ENCODE measurements at places on chromosomes 6 and 20.

DNA sequence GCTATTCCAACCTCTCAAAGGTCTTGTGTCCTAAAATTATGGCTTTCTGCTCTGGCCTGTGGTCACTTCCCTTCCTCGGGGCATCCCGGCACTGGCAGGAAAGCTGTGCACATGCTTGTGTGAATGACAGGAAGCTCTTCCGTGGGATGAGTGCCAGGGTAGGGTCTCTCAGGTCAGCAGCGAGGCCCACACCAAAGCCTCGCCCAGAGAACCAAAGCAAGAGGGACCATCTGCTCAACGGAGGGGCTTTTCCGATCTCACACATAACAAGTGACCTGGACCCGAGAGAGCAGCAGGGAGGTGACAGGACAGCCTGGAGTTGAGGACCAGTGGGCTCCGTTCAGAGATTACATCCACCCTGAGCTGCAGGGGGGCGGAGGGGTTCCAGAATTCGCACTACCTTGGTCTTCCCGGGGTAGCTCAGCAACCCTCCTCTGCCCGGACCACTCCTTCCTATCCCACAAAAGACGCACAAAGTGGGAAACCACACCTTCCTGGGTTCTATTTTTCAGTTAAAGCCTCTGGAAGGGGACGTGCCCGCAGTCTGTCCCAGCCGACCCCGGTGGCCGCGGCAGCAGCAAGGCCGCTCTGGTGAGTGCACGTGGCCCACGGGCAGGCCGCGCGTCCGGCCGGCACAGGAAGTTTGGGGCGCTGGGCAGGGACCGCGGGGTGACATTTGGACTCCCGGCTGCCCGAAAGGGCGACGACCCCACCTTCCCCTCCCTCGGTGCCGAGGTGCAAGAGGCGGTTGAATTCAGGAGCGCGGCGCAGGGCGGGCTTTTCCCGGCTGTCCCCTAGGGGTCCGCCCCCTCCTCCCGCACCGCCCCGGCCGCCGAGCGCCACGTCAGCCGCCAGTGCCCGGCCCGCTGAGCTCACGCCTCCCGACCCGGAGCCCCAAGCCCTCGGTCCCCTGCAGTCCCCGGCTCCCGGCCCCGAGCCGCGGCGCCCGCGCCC, 988 bp downstream of the TXNDC5 start:
- DNase-seq: peak; percentile 18

DNA sequence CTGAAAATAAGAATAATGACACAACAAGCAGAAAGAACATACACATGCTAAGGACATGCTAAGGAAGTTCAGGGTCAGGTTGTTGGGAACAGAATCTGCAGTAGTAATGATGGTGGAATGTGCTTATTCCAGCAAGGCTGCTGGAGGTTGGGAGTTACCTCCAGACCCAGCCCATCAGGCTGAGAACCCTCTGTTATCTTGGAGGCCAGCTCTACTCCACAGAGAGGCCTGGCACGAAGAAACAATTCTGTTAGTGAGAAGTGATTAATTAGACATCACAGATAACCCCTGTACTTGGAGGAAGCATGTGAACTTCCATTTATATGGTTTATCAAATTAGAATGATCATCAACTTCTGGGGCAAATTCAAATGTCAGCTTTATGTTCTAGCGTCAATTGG, 22.1 kb upstream of the ARHGAP18 start:
- DNase-seq: no peak

- no peak for DNase-seq
These were observed 100.7 kb upstream of the CD93 start for GRCh38 chr20:23186808-23187207.

GRCh38 chr6:21586740-21587178, 6.8 kb upstream of the SOX4 start:
- no peak for DNase-seq

GRCh38 chr6:157376706-157377230, 4.2 kb upstream of the ZDHHC14 start:
- no peak for DNase-seq

- DNase-seq: no peak
These were observed 25.5 kb downstream of the MRAP2 start for GRCh38 chr6:84059082-84059481.

DNA sequence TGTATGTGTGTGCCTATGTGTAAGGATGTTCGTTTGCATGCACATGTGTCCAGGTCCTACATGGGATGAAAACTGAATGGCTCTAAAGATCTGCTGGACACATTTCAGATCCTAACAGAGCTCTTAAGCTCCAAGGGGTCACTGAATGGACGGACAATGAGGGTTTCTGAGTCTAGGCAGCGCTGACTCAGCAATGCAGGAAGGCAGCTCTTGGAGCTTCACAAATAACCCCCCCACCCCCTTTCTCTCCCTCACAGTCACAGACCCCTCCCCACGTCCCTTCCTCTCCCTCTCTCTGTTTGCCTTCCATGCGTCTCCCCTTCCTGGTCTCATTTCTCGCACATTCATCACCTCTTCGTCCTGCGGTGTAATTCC, 369.8 kb downstream of the PREX1 start:
- DNase-seq: no peak

DNA sequence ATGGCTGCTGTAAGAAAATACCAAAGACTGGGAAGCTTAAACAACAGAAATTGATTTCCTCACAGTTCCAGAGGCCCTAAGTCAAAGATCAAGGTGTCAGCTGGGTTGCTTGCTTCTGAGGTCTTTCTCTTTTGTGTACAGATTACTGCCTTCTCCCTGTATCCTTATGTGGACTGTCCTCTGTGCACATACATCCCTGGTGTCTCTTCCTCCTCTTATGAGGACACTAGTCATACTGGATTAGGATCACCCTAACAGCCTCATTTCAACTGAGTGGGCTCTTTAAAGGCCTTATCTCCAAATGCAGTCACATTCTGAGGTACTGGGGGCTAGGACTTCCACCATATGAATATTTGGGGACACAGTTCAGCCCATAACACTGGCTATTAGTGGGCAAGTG, 130.0 kb upstream of the DTNBP1 start:
- no peak for DNase-seq

DNA sequence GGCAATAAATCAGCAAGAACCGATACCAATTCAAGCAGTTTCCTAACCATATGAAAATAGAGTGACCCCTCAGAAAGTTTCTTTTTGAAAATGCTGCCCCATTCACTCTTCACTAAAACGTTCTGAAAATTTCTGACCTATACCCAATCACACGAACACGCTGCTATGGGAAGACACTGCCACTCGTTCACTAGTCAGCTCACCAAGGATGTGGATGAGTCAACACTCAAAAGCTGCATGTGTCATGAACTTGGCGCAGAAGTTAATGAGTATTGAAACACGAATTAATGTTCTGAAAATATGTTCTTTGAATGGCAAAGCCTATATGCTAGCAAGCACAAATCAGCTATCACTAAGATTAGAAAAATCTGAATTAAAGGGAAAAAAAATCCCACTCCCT, 84.2 kb downstream of the PREP start:
- DNase-seq: no peak

DNA sequence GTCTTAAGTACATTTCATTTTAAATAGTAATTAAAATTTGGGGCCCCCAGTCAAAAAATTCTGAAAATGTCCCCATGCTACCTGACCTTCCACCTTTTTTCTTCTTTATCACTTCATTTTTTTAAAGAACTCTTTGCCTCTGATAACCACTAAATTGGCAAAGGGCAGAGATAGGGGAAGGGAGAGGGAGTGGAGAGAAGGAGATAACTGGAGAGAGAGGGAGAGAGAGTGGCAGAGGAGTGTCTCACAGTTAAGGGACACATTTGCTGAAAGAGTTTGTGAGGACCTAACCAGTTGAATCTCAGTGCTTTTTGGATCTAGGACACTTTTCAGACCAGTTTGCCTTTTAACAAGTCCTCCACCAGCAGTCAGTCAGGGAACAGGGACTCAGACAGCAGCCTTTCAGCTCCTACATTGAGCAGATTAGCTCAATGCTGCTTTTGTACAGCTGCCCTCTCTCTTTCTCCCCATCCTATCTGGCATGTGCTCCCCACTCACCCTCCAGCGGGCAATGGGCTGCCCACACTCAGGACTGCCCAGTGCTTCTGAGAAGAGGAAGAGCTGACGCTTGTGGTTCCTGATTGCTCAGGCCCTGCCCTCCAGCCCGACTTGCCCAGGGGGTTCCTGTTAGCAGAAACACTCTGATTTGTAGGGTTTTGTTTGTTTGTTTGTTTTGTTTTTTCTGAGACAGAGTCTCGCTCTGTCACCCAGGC, 14.4 kb downstream of the ARMC2 start:
- DNase-seq: no peak

DNA sequence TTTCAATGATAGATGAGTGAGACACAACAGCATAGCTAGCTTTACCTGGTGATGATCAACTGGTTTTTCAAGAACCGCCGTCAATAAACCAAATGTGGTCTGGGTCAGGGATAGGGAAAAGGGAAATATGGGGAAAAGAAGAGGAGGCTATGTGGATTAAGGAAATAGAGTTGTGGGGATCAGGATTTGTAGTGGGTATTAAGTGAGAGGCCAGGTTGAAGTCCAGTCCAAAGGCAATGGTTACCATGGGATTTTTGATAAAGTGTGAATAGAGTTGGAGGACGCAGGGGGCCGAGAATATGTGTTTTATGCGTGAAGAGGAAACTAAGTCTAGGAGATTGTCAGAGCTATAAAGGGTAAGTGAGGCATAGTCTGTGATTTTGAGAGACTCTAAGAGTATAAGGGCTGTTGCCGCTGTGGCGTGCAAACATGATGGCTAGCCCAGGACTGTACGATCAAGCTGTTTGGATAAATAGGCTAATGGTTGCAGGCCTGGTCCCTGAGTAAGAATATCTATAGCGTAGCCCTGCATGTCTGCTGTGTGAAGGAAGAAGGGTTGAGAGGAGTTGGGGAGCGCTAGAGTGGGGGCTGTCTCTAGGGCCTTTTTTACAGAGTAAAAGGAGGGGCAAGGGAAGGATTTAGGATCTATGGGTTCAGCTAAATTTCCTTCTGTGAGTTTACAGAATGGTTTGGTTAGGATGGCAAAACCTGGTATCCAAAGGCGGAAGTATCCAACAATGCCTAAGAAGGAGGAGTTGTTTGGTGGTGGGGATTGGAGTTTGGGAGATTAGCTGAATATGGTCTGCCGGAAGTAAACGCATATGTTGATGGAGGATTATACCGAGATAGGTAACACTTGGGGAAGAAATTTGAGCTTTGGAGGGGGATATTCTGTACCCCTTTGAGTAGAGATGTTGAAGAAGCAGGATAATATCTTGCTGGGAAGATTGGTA, 749.7 kb upstream of the ADGRB3 start:
- DNase-seq: no peak

GRCh38 chr6:152529369-152529768, 107.8 kb downstream of the SYNE1 start:
- no peak for DNase-seq

GRCh38 chr6:159595173-159595572, 97.9 kb downstream of the SOD2 start:
- no peak for DNase-seq

DNA sequence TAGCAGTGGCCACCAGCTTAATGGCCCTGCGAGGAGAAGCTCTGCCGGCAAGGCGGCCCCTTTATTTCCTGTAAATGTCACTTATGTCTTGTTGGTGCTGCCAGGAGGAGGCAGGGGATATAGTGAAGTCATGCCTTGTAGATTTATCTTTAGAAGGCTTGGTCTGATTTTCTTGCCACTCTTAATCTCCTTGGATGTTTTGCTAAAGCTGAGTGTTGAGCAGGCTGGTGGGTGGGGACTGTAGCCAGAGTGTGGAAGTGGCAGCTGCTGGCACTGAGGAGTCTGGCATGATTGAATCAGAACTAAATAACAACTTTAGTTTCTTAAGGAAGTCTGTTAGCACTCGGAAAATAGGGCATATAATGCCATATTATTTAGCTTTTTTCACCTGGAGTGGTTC, 77.9 kb downstream of the PHF20 start:
- DNase-seq: no peak

GRCh38 chr20:35181731-35182130, 9.9 kb downstream of the PROCR start:
- no peak for DNase-seq

DNA sequence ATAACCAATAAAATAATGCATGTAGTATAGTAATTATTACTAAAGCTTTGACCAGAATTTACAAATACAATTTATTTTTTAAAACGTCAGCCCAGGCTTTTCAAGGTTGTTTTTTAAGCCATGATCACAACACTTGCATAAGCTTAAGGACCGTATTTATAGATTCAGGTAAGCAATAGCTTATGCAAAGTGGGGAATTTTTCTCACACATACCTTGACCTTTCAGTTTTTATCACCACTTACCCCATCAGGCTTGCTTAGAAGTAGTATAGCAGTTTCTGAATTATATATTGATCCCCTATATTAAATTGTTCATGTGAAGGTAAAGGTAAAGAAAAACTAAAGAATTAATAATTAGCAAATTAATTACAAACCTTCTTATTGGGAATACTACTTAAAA, 232.3 kb upstream of the FKBP1C start:
- no peak for DNase-seq

DNA sequence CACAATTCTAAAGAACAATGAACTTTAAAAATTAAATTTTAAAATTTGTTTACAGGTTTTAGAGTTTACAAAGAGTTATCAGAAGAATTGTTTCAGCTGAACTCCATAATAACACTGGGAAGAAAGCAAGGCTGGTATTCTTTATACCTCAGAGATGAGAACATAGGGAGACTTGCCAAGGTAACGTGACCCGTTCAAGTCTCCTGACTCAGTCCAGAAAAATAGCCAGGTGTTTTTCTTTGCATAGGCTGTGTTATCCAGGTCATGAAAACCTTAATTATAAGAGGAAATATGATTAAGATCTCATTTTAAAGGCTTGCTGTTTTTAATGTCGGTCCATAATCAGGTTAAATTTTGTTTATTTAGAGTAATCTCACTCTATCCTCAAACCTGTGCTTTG, 8.5 kb upstream of the C6orf141 start:
- no peak for DNase-seq

GRCh38 chr6:70396796-70397729, 16.2 kb upstream of the FAM135A start:
- DNase-seq: no peak

DNA sequence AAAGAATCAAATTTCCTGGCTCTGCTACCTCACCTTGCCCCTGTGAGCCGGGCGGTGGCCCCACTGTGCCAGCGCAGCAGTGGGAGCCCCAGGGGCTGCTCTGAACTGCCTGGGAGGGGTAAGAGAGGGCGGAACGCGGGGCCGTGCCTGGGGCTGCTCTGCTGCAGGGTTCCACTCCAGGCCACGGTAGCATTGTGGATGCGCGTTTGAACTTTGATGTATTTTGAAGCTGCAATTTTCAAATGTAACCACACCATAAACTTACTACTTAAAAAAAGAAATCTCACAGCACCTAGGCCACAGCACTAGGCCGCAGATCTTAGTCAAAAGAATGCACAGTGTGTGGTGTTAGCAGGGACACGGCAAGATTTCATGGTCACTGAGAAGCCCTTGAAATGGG, 57.5 kb downstream of the PRDM1 start:
- DNase-seq: no peak

- no peak for DNase-seq
These were observed 589 bp upstream of the PDCD2 start for GRCh38 chr6:170584954-170585498.

- DNase-seq: no peak
These were observed 7.0 kb upstream of the ID4 start for GRCh38 chr6:19830171-19830570.

- no peak for DNase-seq
These were observed 214.3 kb upstream of the MYLIP start for GRCh38 chr6:15914553-15914952.
